ENCODE measurements at places on chromosomes 2 and 18. TPM values are rescaled to one million over a fixed set of nuclear protein-coding genes. Genes with fewer than 3 reads are reported as not detected.

Gene TUBA4B
- total RNA-seq, result not detected

Gene MOGAT1
- 0.74 TPM for total RNA-seq

Gene RGPD8
- total RNA-seq, result 11.3 TPM

Gene CAVIN2
- total RNA-seq, result 0.11 TPM

Gene TGFA
- 3.0 TPM for total RNA-seq

Gene TTN
- total RNA-seq, result 12.2 TPM

Gene SRD5A2
- not detected for total RNA-seq

DNA sequence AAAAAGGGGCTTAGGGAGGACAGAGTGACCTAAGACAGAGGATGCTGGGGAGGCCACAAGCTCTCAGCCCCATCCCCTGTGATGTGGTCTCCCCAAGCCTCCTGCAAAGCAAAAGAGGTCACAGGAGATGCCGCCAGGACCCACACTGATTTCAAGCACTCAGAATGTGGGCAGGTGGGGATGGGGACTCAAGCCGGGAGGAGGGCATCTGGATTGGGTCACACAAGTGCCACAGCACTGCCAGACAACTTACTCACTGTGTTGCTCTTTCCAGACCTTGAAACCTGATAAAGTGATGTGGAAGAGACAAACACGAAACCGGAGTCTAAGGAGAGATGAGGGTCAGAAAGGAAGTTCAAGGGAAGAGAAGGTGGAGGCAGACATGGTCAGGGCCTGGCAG lies 95.7 kb downstream of the TTC32 start:
- no peak for DNase-seq

DNA sequence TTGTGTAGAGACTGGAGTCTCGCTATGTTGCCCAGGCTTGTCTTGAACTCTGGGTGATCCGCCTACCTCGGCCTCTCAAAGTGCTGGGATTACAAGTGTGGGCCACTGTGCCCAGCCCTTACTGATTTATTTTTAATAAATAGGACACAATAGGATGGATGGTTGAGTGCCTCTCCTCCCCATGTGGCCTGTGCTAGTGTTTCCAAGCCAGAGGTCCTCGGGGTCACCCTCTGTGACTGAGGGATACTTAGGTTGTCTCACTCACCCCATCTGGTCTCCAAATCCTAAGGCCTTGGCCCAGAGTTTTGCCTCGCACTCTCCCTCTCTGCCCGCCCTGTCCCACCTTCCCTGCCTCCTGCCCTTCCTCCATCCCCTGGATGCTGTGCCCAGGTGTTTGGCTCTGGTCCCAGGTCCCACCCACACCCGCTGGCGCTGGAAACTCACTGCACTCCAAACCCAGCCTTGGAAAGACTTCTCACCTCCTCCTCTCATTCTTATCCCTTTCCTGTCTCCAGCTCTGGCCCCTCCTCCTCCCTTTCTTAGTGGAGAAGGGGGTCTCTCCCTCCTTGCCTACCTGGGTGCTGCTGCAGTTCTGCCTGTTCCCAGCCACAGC lies 4.7 kb upstream of the ECEL1 start:
- DNase-seq, result no peak

DNA sequence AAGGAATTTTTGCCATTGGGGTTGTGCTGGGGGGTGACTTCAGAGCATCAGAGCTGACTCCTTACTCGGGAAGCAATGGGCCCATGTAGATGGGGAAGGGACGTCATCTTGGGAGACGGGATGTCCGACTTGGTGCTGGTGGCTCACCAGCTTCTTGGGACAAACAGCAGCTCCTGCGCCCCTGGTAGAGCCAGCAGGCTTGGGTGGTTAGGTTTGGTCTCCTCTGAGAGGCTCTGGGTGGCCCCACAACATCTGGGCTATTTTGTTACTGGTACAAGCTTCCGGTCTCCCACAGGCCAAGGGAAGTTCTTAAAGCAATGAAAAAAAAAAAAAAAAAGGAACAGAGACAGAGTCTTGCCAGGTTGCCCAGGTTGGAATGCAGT lies 1.8 kb downstream of the NGEF start:
- DNase-seq, result no peak

- no peak for DNase-seq
Observed at GRCh38 chr2:239951825-239952224, 73.3 kb downstream of the NDUFA10 start.

DNA sequence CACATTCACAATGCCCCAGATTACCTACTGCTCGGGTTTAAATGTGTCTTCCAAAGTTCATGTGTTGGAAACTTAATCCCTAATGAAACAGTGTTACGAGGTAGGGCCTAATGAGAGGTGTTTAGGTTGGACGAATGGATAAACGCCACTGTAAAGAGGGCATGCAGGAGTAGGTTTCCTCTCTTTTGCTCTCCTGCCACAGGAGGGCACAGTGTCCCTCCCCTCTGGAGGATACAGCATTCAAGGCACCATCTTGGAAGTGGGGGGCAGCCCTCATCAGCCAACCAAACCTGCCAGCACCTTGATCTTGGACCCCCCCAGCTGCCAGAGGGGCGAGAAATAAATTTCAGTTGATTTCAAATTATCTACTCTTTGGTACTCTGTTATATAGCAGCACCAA lies 103.5 kb downstream of the TSHZ1 start:
- DNase-seq, result no peak

DNA sequence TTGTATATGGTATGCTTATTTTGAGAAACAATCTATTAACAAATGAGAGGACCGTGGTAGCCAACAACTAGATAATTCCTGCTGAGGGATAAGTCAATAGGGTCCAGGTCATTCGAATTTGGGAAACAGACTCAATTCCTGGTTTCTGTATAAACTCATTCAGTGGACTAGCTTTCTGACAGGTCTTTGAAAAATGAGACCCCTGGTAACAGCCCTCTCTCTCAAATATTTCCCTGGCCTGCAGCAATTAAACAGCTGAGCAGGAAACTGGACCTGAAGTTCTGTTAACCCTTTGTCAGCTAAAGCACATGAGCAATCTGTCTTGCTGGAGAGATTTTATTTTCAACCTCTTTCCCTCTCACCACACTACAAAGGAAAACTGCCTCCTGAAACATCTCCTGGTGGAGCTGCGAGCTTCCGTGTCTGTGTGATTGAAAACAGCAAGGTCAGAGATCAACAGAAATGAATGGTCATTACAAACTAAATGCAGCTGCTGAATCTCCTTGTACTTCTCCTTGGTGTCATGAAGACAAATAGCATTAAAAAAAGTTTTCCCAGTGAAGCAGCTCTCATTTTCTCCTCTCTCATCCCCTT lies 70.3 kb upstream of the CCDC85A start:
- no peak for DNase-seq

DNA sequence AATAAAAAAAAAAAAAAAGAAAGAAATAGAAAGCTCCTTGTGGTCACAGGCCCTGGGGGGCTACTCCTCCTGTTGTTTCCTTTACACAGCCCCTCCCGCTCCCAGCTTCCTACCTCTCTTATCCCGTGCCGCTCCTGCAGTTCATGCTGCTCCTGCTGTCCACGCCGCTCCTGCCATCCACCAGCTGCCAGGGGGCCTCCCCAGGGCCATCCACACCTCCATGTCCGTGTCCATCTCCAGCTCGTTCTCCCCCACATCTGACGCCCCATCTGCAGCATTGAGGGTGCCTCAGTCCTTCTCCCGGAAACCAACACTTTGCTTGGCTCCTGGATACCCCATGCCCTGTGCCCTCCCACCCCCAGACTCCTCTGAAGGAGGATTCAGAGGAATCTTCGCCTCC lies 191.7 kb downstream of the EIPR1 start:
- DNase-seq, result no peak

- DNase-seq, result no peak
Observed at GRCh38 chr2:237721458-237721857, 77.1 kb upstream of the RBM44 start.

- DNase-seq, result no peak
Observed at GRCh38 chr2:218033590-218034496, 31.0 kb upstream of the TNS1 start.

DNA sequence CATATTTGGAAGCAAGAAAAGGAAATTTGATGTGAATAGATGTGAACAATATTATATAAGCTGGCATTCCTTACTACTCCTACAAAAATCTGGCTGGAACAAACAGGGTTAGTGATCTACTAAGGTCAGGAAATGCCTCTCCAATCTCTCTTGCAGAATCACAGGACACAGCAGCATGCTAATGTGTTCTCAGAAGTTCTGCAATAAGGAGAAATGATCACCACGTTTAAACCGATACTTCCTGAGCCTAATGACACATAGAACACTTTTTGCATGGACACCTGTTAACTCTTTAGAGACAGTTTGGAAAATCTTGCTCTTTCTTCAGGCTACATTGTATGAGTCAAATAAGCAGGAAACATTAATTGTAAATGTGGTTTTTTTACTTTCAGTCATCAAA lies 89.6 kb upstream of the MAP3K20 start:
- DNase-seq, result no peak

GRCh38 chr18:46546111-46546640 lies 110.8 kb downstream of the LOXHD1 start:
- no peak for DNase-seq

DNA sequence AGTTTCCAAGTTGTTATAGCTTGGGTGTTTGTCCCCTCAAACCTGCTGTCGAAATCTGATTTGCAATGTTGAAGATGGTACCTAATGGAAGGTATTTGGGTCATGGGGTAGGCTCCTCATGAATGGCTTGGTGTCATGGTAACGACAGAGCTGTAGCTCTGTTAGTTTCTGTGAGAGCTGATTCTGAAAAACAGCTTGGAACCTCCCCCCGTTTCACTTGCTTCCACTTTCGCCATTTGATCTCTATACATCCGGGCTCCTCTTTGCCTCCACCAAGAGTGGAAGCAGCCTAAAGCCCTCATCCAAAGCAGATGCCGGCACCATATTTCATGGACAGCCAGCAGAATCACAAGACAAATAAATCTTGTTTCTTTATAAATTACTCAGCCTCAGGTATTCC lies 1035.1 kb upstream of the SLC39A10 start:
- DNase-seq, result no peak

DNA sequence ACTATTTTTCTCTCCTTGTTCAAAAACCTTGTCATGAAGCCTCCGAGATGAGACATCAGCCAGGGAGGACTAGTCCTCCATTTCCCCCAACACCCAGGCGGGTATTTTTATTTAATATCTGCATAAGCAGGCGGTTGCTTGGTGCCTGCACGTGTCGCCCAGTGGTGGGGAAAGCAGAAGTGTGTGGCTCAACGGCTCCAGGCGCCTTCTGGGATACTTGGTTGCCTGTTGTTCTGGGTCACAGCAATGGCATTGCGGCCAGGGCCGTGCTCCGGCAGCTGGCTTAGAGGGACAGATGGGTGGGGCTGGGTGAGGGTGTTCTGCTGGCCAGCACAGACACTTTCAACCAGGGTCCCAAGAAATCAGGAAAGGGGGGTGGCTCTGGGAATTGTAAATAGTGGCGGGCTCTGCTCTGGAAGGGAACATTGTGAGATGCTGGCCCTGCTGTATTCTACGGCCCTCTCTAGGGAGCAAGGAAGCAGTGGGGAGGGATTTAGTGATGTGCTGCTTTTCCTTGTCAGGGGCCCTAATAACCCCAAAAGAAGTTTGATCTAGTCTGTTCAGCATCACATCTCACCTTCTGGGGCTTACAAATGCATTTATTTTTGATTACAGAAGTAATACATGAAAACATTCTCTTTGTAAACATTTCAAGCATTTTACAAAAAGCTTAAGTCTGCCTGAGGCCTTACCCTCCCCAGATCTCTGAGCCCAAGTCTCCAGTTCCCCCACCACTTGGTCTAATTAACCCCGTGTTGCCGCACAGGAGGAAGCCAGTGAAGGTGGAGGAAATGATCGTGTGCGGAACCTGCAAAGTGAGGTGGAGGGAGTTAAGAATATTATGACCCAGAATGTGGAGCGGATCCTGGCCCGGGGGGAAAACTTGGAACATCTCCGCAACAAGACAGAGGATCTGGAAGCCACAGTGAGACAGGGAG lies 1.1 kb downstream of the VAMP8 start:
- DNase-seq, result no peak

DNA sequence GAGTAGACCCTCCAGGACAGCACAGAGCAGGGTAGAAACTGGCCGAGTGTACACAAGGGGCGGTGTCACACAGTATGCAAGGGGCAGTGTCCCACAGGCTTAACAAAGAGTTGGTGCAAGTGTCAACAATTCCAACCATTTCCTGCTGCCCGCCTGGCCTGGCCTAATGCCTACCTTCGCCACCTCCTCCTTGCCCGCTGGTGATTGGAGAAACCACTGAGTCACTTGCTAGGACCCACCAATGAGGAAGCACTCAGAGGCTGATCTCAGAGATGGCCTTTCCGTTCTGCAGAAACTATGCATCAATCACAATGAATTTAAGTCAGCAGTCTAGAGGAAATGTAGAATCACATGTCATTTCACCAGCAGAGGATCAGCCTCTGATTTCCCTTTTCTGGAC lies 263.3 kb upstream of the PKDCC start:
- no peak for DNase-seq

GRCh38 chr18:56469582-56469981 lies 168.8 kb downstream of the TXNL1 start:
- no peak for DNase-seq

DNA sequence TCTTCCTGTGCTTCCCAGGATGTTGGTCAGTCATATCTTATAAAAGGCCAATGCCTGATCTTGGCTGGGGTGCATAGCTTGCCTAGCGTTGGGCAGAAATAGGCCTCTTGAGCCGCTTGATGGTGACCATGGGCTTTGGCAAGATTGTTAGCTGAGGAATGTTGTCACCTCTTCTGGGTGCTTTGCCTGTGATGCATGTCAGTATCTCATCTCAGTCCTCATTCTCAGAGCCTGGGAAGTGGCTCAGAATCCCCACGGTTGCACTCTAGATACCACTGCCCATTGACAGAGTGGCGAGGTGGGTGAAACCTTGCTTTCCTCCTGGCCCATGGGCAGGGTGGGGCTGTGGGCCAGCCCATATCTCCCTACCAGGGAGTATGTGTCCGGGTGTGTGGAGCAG lies 79.2 kb upstream of the MGAT5 start:
- no peak for DNase-seq

GRCh38 chr2:177474301-177474700 lies 81.7 kb downstream of the AGPS start:
- no peak for DNase-seq

DNA sequence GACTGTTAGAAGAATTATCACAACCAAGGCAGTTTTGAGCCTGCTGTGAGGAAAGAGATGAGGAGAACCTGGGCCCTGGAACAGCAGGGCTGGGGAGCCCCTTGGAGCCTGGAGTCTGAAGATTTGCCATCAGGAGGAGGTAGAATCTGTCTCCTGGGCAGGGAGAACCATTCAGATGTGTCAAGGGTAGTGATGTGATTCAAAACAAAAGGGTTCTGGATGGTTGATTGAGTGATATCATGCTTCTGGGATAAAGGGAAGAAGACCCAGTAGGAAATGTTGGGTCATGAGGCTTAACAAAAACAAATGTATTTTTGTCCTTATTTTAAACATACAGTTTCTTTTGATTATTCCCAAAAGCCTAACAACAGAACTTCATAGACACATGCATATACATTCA lies 28.6 kb downstream of the RNF144A start:
- no peak for DNase-seq

GRCh38 chr2:143452817-143453451 lies 323.7 kb downstream of the ARHGAP15 start:
- DNase-seq, result no peak
